ENCODE measurements at places on chromosomes 4 and X.
A peak's percentile ranks its signal among the peaks of the same experiment; 100 is the strongest.

DNA sequence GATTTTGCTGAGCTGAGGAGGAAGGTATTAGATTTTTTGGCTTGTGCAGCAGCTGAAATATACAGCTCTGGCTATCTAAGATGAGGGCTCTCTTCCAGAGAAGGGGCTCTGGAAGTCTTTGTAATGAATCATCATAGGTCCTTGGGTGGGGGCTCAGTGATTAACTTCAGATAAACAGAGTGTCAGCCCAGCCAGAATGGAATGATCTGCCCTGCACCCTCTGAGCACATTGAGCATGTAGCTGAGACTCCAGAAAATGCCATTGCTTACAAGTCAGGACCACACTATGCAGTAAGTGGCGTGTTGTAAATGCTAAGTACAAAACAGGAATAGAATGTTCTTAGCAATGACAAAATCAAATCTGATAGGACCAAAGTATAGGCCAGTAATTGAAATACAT is 836.0 kb downstream of the PDHA2 start:
- no peak for DNase-seq

DNA sequence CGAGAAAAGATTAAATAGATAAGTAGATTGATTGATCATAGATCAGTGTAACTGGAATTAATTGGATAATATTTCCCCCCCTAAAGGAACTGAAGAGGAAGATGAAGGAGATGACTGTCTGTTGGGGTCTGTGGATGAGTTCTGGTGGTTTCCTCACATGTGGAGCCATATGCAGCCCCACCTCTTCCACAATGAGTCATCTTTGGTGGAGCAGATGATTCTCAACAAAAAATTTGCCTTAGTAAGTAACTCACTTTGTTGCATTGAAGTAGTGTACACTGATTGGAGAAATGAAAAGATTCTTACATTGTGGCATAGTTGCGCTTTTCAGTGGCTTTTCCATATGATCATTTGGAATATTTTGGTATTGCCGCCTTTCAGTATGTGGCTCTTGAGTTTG is 80.4 kb downstream of the NDST3 start:
- no peak for DNase-seq

GRCh38 chrX:103954259-103954658 is 8.2 kb upstream of the TMSB15B start:
- no peak for DNase-seq

- DNase-seq, result no peak
Observed at GRCh38 chrX:129787336-129788055, 7.7 kb downstream of the SASH3 start.

DNA sequence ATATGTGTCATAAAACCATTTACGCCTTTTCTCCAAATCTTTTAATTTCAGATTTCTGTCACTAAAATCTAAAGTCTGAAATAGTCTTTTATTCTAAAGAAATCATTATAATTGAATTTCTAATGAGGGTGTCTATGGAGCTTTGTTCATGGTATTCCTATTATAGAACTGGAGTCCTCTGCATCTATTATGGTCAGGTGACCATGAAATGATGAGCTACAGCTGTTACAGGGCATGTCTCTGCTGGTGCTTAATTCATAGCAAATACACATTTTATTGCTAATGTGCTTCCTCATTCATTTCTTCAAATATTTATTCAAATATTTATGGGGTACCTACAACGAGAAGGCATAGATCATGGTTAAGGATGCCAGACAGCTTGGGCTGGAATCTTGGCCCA is 126.1 kb downstream of the NAA11 start:
- DNase-seq, result no peak

DNA sequence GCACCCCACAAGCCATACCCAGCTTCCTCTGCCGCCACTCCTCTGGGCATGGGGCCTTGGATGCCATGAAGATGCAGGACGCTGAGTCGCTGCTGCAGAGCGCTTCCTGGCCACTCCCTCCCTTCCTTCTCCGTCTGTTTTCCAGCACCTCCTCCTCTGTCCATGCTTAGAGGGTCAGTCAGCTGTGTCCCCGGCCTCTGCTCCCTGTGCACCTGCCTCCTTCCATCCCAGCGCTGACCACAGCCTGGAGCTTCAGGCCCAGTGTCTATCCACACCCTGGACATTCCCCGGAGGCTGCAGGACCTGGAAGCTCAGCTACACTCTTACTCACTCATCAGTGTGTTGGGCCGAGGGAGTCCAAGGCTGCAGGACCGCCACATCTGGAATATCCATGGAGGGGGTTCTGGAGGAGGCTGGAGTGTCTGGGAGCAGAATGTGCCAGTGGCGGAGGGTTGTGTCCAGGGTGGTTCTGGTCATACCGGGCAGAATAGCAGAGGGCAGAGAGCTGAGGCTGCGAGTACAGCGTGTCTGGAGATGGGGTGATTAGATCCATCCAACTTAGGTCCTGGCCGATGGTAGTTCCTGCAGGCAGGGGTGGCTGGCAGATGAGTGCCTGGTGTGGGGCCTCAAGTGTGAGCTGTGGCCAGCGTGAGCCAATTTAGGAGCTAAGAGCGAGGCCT is 58.6 kb upstream of the ADRA2C start:
- DNase-seq, result no peak

DNA sequence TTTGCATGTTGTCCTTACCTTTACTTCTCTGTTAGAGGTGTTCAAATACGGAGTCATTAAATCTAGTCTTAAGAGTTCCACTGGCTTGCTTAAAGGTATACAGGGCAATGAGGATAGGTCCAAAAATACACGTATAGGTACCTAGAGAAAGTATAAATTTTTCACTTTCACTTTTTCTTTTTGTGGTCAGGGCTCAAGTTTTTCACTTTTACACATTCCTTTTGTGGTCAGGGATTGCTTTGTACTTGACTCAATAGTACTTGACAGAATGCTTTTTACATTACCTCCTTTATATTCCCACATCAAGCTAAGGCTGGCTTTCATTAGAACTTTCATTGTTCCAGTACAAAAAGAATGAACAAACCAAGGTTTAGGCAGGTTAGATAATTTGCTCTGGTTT is 21.7 kb downstream of the TMEM184C start:
- DNase-seq, result no peak

GRCh38 chr4:40473578-40474388 is 138.7 kb downstream of the CHRNA9 start:
- DNase-seq, result no peak

GRCh38 chr4:73099143-73099542 is 29.6 kb upstream of the COX18 start:
- DNase-seq, result no peak

- peak; percentile 39 for DNase-seq
Observed at GRCh38 chr4:108168671-108169523, at the start of gene LEF1. Gene LEF1, minus strand, starts transcription at chr4:108168932. Its CDS starts 1,165 bp downstream, at chr4:108167767.

- DNase-seq, result no peak
Observed at GRCh38 chr4:145131848-145132247, 33.7 kb downstream of the ABCE1 start.

- DNase-seq, result no peak
Observed at GRCh38 chr4:150906987-150907633, 108.0 kb downstream of the LRBA start.

DNA sequence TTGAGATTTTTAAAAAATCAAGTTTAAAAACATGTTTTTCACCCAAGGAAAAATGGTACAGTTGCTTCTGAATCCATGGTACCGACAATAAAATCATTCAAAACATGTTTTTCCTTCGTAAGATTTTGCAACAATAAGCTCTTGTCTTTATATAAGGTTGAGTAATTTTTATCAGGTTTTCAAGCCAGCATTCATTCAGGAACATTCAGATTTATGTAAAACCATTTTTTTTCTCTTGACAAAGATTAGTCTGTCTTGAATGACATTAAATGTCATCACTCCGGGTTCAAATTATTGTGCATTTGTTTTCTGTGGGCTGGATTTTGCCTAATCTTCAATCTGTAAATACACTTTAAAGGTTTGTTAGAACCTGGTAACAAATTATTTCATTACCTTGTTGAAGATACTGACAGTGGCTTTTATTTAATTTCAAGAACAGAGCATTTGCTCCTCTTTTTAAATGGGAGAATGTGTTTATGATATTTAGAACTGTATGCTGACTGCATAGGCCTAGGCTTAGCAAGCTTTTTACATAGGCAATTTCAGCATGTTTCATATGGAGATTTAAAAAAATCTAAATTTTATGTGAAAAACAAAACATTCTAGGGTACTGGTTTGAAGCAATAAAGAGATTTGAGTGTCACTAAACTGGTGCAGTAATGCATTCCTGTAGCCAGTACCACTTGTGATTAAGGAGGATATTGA is 336.4 kb upstream of the HAND2 start:
- DNase-seq, result no peak

DNA sequence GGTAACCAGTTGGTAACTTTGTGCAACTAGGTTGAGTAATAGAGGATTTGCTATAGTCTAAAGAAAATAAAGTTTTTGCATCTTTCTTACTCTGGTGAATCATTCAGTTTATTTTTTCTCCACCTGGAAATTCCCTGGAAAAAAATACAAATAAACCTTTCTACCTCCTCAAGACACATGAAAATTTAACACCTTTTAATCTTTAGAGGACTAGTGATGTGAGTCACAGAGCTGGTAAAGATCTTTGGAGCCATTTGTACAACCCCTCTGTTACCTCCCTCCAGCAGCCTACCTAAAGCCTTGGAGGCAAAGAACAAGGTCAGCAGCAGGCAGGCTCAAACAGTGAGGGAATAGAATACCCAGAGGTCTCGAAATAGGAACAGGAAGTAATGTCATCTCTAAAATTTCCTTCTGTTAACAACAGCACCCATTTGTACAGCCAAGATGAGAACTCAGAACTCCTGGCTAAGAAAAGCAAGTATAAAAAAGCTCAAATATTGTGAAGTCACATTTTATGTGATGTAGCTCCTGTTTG is 10.2 kb upstream of the MAOB start:
- DNase-seq, result no peak

DNA sequence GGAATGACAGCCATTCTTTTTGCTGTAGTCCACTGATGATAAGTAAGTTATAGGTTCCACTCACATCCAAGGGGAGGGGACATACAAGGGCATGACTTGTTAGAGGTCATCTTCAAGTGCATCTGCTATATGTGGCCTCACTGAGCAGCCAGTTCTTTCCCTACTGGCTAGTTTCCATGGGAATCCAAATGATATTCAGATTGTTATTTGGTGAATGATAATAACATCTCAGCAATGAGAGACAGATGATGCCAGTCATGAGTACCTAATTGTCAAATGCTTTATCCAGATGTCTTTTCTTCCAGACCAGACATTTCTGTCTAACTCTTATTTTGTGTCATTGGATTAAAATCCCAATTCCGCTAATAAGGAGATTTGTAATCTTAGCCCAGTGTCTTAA is 460.4 kb upstream of the BOD1L1 start:
- DNase-seq, result no peak

DNA sequence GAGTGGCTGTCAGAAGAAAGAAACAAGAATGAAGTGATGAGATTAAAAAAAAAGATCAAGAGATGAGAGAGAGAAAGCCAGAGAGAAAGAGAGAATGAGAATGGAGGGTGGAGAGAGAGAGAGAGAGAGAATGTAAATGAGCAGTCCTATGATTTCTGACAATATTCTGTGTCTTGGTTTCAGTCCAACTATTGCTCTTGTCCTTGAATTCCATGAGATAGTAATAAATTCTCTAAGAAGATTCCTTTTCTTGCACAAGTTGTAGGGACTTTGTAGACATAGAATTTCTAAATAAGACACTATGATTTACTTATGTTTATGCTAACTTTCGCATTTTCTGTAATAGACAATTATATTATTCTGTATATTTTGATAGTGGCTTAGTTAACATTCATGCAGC is 149.6 kb upstream of the CTSO start:
- no peak for DNase-seq

GRCh38 chr4:47704693-47705325 is 133.1 kb downstream of the CORIN start:
- DNase-seq, result no peak

DNA sequence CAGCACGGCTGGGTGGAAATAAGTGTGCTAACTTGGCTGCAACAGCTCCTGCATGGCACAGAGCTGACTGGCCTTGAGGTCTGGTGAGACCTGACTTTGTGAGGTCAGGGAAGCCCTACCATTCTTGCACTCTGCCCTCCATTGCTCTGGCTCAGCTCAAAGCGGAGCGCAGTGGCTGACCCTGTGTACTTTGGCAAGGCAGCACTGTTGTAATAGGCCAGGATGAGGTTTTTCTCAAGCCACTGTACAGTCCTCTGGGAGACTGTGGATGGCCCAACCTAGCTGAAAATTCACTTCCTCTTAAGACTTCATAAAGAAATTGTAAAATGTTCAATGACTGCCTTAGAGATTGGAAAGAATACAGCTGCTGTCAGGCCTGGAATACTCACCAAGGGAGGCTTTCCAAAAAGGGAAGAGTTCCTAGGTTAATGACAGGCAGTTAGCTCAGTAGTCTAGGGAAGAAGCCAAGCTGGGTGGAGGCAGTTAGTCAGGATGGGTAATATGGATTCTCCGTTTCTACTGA is 129.8 kb downstream of the GUCY2F start:
- DNase-seq, result no peak

DNA sequence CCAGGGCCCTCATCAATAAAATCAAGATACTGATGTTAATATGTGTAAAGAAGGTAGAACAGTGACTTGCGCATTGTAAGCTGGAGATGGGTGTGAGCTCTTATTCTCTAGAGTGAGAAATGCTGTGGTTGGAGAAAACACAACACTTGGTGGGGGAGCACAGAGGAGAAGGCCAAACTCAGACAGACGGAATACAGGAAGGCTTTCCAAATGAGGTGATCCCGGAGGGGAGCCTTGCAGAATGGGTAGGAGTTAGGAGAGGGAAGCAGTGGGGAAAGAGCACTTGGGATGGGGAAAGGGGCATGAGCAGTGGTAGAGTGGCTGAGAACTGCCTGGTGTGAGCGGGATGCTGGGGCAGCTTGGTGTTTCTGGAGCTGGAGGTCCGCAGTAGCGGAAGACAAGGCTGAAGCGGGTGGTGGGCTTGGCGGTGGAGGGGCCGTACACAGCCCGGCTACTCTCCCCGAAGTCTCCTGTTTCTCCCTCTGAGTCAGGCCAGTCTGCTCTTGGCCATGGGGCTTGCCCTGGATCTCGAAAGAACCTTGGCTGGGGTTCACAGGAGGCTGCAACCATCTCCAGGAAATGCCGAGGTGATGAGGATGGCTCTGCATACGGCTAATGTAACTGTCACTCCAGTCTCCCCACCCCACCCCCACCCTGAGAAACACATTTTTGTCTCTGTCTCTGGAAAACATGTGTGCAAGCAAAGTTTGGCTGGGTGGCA is 11.3 kb upstream of the PLAC1 start:
- DNase-seq, result no peak

DNA sequence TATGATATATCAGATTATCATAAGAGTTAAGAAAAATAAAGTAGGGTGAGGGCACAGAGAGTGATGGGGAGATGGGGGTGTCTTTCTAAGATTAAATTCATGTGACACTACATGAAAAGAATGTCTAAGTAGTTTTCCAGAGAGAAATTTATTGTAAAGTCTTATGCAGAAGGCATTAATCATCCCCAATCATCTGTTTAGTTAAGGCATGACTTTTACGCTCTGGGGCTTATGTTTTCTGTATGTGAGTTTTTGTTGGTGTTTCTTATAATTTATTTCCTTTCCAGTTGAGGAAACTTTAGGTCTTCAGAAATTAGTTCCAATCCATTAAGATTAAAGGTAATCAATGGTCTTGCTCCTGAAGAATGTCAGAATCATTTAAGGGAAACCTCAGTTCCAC is 383.0 kb upstream of the GALNT7 start:
- DNase-seq, result no peak

GRCh38 chr4:166896254-166896653 is 338.0 kb downstream of the SPOCK3 start:
- no peak for DNase-seq

- DNase-seq, result no peak
Observed at GRCh38 chr4:76957004-76957738, 7.6 kb downstream of the SEPTIN11 start.

Measured in GM12891 (cell line).